ENCODE measurements at places on chromosomes 5 and 9. TPM values are rescaled to one million over a fixed set of nuclear protein-coding genes. Genes with fewer than 3 reads are reported as not detected.

CYSRT1 gene
- 4.4 TPM for total RNA-seq

FAM78A gene
- 1.7 TPM for total RNA-seq

DNA sequence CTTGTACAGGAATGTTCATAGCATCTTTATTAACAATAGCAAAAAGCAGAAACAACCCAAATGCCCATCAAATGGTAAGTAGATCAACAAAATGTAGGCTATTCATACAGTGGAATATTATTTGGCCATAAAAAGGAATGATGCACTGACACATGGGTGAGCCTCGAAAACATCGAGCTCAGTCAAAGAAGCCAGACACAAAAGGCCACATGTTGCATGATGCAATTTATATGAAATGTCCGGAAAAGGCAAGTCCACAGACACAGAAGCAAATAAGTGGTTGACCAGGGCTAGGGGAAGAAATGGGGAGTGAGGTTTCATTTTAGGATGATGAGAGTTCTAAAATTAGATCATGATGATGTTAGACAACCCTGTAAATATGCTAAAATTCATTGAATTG lies 16.5 kb upstream of the SLC2A8 start:
- DNase-seq, result no peak

SMC5 gene
- 36.9 TPM for total RNA-seq

Measured in LHCN-M2 (cell line).